Calu3 (cell line): ENCODE measurements at places on chromosomes 2 and 18. TPM values are rescaled to one million over a fixed set of nuclear protein-coding genes. Genes with fewer than 3 reads are reported as not detected.

- no peak for DNase-seq
Observed at GRCh38 chr2:118968961-118969733, 27.2 kb downstream of the MARCO start.

Gene IL1F10
- not detected in 2 replicates for total RNA-seq

Gene MEP1B
- not detected in 2 replicates for total RNA-seq

GRCh38 chr2:11375025-11375688 lies 30.7 kb upstream of the ROCK2 start:
- DNase-seq: no peak

GRCh38 chr18:51321696-51322095 lies 124.2 kb upstream of the MEX3C start:
- no peak for DNase-seq

- peak; percentile 6 for DNase-seq
Observed at GRCh38 chr2:110678457-110679336, 834 bp upstream of the BUB1 start.

- DNase-seq: peak; percentile 54
Observed at GRCh38 chr2:101759162-101759561, 61.7 kb downstream of the MAP4K4 start.

DNA sequence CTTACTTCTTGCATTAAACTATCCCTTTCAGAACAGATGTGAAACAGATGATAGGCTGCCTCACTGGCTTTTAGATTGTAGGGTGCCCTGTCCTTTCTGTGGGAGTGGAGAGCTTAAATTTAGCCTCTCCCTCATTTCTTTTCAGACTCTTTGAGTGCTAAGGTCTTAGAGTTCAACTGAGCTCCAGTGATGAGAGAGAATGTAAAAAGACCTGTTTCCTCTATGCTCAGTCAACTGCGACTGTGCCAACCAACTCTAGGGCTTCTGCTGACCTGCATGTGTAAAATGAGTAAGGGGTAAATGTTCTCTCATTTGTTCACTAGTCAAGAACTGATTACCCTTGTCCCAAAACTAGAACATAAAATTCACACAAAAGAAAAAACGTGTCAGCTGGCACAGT lies 104.8 kb upstream of the TGFA start:
- DNase-seq: no peak

DNA sequence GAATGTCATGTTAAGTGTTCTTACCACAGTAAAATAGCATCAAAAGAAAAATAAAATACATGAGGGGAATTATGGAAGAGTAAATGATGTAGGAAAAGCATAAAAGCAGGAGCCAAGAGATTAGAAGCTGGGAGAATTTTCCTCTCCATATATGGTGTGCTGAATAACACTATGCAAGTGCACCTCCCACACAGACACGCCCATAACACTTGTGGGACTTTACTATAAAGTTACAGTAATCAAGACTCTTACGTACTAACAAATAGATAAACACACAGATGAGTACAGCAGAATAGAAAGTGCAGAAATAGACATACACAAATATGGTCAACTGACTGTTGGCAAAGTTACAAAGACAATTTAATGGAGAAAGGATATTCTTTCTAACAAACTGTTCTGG lies 16.0 kb upstream of the SPHKAP start:
- DNase-seq: no peak
